ENCODE measurements at places on chromosomes 12 and 14.

DNA sequence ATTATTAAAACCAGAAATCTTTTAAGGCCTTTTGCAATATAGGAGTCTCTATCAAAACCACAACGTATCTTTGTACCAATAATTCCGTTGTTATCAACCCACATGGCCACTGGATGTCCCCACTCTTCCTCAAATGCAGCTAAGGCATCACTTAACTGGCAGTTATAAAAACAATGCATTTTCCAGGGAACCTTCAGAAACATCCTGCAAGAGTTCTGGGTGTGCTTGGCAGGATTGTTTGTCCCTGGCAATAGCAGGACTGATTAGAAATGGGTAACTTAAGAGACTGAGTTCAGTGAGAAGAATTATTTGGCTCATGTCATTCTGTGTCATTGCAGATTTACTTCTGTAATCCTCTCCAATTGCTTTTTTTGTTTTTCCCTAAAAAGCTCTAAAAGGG is 112.0 kb downstream of the SLC15A5 start:
- no peak for DNase-seq

- no peak for DNase-seq
These were observed 8.4 kb upstream of the PPTC7 start for GRCh38 chr12:110591451-110592051.

- DNase-seq, result no peak
These were observed 35.9 kb upstream of the CHST11 start for GRCh38 chr12:104420868-104421267.

DNA sequence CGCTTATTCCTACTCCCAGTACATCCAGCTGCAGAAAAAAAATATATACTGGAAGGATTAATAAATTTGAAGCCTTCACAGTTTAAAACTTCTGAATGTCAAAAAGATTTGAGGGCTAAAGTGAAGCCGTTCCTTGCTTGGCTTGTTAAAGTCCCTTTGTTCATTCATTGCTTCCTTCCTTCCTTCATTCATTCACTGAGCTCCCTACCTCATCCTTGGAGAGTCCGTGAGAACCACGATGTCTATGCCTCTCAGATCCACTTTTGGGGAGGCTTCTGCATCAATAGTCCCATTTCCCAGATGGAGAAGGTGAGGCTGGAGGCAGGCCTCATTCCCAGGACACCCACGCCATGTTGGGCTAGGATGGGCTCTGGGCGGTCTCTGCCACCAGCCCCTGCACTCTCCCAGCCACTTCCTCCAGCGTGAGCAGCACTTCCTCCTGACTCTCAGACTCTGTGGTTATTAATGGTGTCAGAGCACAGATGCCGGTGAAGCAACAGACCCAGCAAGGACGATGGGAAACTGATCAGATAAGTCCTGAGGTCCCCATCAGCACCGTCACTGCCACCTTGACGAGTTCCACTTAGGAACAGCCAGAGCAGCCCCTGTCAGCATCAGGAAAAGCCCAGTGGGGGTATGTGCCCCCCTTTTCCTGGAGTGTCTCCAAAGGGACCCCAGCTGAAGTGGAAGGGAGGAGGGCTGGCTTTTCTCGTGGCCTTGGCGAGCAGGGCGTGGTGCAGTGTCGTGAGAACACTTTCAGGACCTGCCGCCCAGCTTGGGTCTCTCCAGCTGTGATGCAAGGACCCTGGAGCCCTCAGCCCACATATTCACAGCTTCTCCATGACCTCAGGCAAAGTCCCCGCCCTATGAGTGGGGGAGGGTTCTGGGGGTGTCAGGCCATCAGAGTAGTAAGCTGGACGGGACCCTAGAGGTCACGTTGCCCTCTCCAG is 21.2 kb downstream of the ASB2 start:
- DNase-seq, result no peak

- DNase-seq, result no peak
These were observed 729.0 kb downstream of the SLC6A15 start for GRCh38 chr12:84183576-84183975.

- DNase-seq, result no peak
These were observed 45.1 kb upstream of the PNMA1 start for GRCh38 chr14:73759183-73759713.

All from stimulated activated CD4-positive, alpha-beta T cell treated with anti-CD3 and anti-CD28 coated beads, Interleukin-4, amount 100 ng/mL, for 48 hours (primary cell).